ENCODE measurements at places on chromosomes 1 and 21.
A peak's percentile ranks its signal among the peaks of the same experiment; 100 is the strongest.

DNA sequence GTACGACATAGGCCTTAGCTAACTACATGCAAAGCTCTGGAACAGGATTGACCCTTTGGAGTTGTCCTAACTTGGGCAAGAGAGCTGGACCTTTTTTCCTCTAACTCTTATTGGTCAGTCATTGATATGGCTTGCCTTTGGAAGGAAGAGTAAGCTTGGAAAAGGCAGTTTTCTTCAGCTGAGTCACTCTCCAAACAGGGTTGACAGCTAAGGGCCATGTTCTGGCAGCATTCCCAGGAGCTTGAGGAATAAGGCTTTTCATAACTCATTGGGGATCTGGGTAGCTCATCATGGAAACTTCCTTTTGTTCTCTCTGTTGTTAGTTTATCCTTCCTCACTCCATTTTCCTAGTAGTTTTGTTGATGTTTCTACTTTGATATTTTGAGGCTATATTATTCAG is 14.5 kb upstream of the ERRFI1 start:
- peak; percentile 97 for DNase-seq

- DNase-seq: no peak
Measured at GRCh38 chr1:7595336-7595735, 175.8 kb upstream of the VAMP3 start.

GRCh38 chr1:34739613-34740012 is 15.2 kb upstream of the GJB5 start:
- DNase-seq: no peak

- no peak for DNase-seq
Measured at GRCh38 chr21:27339902-27340301, 373.0 kb upstream of the ADAMTS5 start.

- no peak for DNase-seq
Measured at GRCh38 chr1:12157366-12158231, 9.2 kb upstream of the TNFRSF1B start.

DNA sequence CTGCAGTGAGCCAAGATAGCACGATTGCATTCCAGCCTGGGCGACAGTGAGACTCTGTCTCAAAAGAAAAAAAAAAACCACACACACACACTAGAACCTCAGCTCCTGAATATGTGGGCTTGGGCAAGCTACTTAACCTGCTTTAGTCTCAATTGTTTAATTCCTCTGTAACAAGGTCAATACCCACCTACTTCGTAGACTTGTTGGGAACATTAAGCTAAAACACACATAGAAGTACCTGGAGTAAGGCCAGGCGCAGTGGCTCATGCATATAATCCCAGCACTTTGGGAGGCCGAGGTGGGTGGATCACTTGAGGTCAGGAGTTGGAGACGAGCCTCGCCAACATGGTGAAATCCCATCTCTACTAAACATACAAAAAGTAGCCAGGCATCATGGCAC is 77.1 kb downstream of the CLSTN1 start:
- peak; percentile 27 for DNase-seq

GRCh38 chr1:203756036-203756435 is 8.9 kb upstream of the LAX1 start:
- DNase-seq: no peak

- DNase-seq: peak; percentile 58
Measured at GRCh38 chr1:168348146-168348709, 67.6 kb downstream of the TBX19 start.

DNA sequence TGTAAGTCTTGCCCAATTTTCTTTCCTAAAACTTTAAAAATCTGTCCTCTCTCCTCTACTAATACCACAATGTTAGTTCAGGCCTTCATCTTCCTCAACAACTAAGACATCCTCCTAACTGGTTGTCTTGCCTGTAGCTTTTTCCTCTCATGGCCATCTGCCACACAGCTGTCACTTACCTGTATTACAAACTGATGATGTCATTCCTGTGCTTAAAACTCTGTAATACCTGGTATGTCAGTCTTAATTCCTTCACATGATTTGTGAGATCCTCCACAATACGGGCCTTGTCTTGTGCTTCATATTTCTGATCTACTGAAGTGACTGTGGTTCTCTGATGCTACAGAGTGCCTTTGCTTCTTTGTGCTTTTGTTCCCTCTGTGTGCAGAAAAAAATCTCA is 9.8 kb downstream of the MRPS14 start:
- no peak for DNase-seq

- DNase-seq: no peak
Measured at GRCh38 chr1:172054172-172054571, 212.9 kb downstream of the DNM3 start.

GRCh38 chr21:29436143-29436542 is 137.4 kb downstream of the BACH1 start:
- no peak for DNase-seq

GRCh38 chr1:50812346-50812745 is 147.7 kb downstream of the FAF1 start:
- DNase-seq: no peak

- no peak for DNase-seq
Measured at GRCh38 chr1:169103002-169103401, 3.5 kb upstream of the ATP1B1 start.

DNA sequence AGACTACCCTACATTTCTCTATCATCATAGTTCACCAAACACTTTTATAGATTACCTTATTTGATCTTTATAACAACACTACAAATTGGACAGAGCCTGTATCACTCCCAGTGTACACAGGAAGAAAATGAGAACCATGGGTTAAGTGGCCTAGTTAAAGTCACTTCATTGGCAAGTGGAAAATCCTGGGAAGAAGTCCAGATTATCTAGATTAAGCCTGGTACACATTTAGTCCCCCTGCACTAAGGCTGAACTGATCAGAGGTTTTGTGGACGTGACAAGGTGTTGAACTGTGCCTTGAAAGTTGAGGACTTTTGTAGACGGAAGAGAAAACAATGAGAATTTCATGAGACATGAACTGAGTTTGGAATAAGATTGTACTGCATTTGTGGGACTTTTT is 7.5 kb upstream of the USH2A start:
- DNase-seq: no peak

DNA sequence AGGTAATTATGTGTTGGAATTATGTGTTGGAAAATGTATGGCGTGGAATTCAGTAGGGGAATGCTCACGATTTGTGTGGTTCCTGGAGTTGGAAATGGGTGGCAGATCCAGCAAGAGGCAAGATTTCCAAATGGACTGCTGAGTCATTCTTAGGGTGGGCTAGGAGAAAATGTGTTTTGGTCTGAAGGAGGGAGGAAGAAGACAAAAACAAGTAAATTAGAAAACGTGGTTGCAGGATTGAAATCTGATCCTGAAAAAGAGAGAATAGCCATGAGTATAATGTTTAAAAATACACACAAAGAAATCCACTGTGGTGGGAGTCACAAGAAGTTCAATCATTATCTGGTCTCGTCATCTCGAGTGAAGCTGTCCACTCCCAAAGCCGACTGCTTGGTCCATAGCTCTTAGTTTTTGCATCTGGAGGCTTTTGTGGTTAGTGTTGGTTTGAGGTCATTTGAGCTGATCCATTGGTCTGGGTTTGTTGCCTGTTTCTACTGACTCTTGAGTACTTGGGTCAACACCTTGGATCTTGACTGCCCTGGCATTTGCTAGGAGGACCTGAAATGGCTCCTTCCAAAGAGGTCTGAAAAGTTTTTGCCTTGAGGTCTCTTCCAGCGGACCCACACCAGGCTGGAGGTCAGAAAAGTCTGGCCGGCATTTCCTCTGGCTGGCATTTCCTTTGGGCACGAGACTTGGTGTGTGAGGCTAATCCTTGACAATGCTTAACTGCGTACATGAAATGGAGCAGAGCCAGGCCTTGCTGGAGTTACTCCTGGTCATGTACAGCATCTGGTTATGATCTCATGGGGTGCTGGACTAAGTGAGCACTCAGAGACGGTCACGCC is 9.2 kb downstream of the MX2 start:
- no peak for DNase-seq

DNA sequence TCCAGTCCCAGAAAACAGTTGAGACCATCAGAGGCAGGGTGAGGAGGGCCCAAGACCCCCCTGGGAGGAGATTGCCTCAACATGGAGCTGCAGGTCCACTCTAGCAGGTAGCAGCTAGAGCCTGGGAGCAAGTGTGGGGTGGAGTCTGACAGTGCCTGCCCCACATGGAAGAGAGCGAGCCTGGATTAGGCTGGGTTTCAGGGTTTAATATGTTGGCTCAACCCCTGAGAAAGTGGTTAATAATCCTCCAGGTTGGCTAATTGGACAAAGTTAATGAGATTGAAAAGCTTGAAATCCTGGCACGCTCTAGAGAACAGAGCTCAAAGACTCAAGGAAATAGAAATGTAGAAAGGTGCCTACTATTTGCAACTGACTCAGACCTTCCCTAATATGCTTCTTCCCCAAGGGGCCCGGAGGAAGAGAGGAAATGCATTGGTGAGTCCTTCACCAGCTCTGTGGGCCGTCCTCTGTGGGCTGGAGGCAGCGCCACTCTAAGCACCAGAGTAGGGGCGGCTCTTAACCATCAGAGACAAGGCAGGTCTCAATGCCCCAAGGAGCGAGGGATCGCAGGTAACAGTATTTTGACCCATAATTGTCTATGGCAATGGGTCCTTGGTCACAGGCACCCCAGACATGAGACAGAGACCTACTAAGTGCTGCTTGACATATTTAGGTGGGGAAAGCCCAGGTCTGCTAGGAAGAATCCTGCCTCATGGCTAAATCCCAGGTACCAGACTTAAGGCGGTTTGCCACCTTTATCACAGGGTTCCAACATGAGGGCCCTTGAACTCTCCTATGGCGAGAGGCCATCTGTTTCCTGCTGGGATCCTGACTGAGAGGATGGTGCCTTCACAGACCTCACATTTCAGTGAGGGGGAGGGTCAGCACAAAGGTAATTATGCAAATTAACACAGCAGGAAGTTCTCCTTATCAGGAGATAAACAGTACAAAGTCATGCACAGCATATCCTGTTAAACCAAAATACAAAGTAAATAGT is 33.8 kb downstream of the RSPH1 start:
- DNase-seq: no peak

Data from Daoy (cell line).